ENCODE measurements at places on chromosomes 3 and 15.

- no peak for DNase-seq
Observed at GRCh38 chr3:157394411-157394810, 42.2 kb upstream of the PTX3 start.

DNA sequence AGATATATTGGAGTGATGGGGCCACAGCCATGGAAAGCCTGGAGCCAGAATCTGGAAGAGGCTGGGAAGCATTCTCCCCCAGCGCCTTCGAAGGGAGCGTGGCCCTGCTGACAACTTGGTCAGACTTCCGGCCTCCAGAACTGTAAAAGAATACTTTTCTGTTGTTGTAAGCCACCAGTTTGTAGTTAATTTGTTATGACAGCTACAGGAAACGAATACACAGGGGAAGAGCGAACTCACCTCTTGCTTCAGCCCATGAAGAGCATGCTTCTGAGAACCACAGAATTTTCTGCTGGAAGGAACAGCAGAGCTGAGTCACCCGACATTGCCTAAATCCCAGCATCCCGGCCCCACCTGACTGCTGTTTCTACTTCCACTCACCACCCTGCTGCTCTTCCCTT, 501.7 kb downstream of the SHQ1 start:
- DNase-seq = no peak

DNA sequence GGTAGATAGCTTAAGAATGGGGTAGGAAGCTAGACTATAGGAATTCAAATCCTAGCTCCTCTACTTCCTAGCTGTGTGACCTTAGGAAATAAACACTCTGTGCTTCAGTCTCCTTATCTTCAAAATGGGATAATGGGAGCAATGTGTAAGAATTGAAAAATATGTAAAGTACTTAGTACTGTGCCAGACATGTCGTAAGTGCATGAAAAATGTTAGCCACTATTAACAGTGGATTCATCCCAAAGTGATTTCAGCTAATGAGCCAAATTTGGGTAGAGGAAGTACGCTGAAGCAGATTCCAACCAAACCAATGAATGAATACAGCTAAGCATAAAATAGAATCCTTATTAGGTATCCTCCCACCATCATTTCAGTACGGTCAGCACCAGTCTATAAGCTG, 192.1 kb downstream of the RORA start:
- no peak for DNase-seq

DNA sequence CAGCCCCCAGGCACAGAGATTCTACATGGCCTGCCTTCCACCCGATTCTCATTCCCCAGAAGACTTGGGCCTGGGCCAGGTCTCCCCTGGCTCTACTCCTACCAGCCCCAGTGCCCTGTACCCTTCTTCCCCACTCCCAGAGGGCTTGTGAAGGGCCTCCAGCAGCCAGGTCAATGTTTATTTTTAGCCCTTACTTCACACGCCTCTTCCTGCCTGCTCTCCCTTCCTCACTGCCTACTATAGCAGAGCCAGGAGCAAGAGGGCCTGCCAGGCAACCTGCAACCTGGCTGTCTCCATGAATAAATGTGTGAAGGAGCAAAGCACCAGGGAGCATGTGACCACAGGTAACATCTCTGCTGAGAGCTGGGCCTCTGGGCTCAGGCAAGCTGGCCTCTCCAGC, 26.4 kb upstream of the APEH start:
- no peak for DNase-seq

DNA sequence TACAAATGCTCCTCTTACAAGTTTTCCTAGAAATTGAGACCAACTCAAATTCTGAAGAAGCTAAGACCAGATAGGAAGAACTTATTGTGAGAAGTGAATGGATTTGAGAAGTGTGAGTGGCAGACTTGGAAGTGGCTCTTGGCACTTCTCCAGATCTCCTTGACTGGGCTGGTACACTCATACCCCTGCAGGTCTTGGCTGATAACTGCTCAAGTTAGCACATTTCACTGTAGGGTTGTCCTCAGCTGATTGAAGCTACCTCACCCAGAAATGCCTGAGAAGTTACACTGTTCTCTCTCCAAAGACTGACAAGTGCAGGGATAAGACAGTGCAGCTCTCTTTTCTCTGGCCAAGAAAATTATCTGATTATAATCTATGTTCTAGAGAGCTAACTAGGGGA, 16.5 kb upstream of the CLDN1 start:
- DNase-seq = no peak

GRCh38 chr3:126149256-126149902, 31.0 kb downstream of the ALDH1L1 start:
- no peak for DNase-seq

DNA sequence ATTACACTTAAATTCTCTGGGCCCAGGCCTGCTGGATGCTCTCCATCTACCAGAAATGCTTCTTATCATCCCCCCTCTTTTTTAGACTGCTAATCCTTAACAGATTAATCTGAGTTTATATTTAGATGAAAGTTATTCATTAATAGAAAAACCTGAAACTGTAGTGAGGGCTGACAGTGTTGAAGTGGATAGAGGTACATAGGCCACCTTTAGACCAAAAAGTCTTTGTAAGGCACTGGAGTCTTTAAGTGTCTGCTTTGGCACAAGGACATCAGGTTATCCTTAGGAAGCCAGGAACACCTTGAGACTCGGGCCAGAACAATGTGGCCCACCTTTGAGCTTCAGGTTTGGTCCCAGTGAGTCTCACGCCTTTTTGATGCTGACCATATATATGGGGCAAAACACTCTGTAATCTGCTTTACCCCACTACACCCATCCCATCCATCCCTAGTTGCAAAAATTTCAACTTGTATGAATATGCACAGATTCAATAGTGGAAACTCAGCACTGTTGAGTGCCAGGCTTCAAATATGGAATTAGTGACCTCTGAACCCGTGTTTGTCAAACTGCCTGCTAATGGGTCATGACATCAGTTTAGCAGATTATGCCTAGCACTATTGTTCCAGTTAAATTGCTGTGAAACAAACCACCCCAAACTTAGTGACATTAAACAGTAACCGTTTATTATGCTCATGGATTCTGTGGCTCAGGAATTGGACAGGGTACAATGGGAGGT, 44.0 kb downstream of the PDE8A start:
- DNase-seq = no peak

DNA sequence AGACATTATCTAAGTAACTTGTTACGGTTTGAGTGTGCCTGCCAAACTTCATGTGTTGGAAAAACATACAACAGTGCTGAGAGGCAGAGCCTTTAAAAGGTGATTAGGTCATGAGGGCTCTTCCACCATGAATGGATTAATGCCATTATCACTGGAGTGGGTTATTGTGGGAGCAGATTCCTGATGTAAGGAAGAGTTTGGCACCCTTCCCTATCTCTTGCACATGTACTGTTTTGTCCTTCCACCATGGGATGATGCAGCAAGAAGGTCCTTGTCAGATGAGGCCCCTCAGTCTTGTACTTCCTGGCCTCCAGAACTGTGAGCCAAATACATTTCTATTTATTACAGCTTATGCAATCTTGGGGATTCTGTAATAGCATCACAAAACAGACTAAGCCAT, 413.9 kb downstream of the EPHA3 start:
- DNase-seq = no peak

- no peak for DNase-seq
Observed at GRCh38 chr3:12702501-12702900, 38.6 kb upstream of the RAF1 start.

GRCh38 chr3:62567097-62568021, 194.0 kb upstream of the FEZF2 start:
- DNase-seq = no peak

DNA sequence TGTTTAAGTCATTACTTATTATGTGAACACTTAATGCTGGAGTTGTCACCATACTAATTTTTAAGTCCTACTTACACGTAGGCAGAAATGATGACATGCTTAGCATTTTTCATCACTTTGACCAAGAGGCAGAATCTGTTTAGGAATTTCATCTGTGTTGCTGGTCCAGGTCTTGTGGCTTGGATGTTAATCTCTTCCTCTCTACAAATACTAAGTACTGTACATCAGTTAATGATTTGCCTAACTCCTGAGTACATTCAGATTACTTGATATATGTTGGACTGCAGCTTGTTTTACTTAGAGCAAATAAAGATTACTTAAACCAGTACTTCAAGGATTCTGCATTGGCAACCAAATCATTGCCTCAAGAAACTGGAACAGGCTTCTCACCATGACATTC, 8.6 kb downstream of the SNRK start:
- DNase-seq = no peak

- no peak for DNase-seq
Observed at GRCh38 chr15:23403550-23403949, 43.5 kb downstream of the GOLGA6L2 start.

DNA sequence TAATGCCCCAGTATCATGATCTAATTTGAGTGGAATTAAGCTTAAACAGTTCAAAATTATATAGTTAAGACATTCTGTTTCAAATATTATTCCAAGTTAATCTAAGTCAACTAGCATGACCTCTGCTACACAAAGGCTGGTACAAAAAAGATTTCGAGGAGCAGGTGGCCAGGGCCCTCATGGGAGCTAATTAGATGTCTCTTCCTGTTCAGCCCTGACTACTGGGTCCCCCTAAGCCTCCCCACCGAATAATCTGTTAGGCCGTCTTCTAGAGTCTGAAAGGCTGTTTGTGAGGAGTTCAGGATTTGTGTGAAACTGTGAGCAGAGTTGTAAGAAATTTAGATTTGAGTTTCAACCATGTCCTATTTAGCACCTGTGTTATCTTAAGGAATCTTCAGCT, 75.4 kb downstream of the PPM1L start:
- DNase-seq = no peak

- DNase-seq = no peak
Observed at GRCh38 chr15:40190591-40190990, 29.7 kb downstream of the BUB1B start.

- no peak for DNase-seq
Observed at GRCh38 chr15:62665449-62665848, 377.1 kb upstream of the TPM1 start.

DNA sequence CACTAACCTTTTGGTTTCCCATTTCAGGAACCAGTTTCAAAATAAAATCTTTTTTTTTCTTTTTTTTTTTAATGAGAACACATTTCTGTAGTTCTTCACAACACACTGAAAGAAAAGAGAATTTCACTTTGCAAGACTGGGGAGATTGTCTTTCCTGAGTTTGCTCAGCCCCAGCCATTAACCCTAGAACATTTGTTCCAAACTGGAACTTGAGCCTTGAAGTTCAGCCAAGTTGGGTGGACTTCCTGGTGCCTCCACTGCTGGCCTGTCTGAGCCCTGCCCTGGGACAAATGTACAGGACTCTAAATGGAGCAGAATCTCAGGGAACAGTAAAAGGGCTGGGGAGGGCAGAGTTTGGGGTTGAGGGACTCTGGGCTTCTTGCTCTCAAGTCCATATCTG, 196.4 kb upstream of the LPP start:
- DNase-seq = no peak

- no peak for DNase-seq
Observed at GRCh38 chr15:62301993-62302675, 137.0 kb upstream of the C2CD4B start.

GRCh38 chr3:123883701-123884202, 380 bp downstream of the MYLK start:
- no peak for DNase-seq

DNA sequence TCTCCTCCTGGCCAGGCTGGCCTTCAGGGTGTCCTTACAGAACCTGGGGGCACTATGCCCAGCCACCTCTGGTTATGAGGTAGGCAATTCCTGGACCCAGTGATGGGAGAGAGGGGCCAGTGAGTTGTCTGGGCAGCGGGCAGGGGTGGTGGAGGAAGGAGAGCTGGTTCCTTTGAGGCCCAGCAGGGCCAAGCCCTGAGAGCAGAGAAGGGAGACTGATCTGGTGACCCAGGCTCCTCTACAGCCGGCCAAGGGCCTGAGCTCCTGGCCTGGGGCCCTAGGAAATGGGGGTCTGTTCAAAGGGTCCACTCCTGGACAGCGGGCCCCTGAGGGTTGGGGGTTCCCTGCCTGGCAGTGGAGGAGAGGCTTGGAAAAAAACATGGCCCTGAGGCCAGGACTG, 7.9 kb downstream of the SLC38A3 start:
- no peak for DNase-seq

GRCh38 chr15:52008359-52008697, 10.7 kb upstream of the MAPK6 start:
- no peak for DNase-seq

DNA sequence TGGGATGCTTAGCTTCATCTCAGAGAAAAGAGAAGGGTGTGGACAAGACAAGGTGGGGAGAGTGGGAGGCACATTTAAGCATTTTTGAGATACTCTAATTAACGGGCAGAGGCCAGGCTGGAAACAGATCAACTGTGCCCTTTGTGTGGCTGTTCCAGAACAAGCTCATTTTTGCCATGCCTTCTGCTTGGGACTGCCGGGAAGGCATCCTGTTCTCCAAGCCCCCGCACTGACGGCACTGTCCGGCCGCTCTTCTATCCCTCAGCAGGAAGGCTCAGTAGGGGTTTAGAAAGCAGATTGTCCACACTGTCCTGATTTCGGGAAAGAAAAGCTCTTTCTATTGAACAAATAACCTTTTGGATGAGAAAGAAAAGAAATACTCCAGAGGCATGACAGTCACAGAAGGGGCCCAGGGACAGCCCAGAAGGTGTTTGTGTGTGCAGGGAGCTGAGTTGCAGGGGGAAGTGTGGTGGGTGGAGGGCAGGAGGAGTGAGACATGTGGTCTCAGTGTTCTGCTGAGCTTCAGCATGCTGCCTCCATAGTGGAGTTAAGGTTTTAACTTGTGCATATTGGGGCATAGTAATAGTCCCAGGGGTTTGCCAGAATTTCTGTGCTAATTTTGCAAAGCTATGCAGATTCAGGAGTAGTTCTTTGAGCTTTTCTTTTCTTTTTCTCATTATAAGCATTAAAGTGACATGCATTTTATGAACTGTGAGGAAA, 27.3 kb downstream of the SV2B start:
- no peak for DNase-seq

DNA sequence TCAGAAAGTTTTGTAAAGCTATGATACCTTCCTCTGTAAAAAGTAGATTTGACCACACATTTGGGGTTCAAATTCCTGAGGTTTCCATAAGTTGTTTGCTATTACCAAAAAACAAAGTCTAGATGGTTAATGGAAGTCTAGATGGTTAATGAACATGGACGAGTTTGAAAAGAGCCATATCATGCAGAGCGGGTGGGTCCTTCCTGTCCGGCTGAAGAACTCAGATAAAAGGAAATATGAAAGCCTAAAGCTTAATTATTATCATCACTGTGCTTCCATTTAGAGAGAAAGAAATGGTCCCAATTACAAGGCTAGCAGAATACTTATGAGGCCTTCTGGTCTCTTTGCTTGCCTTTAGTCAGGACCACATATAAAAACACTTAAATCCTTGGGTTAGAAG, 132.1 kb upstream of the SATB1 start:
- no peak for DNase-seq

GRCh38 chr3:182509844-182510460, 283.4 kb upstream of the ATP11B start:
- no peak for DNase-seq
